Fibroblast of skin of back (primary cell): ENCODE measurements at places on chromosomes 1 and 21.
A peak's percentile ranks its signal among the peaks of the same experiment; 100 is the strongest.

DNA sequence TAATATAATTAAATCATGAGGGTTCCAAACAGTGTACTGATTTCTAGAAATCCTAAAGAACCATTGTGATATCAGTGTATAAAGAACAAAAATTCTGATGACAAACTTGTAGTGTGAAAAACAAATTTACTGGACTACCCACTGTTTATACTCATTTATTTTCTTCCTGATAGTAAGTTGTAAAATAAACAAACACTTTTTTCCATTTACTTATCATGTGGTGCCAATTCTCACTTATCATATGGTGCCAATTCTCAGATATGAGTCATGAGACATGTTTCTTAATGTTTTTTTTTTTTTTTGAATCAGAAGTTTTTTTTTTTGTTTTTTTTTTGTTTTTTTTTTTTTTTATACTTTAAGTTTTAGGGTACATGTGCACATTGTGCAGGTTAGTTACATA is 137.7 kb downstream of the LEPR start:
- no peak for DNase-seq

GRCh38 chr1:109739738-109740614 is 862 bp downstream of the GSTM3 start:
- DNase-seq: peak; percentile 79

DNA sequence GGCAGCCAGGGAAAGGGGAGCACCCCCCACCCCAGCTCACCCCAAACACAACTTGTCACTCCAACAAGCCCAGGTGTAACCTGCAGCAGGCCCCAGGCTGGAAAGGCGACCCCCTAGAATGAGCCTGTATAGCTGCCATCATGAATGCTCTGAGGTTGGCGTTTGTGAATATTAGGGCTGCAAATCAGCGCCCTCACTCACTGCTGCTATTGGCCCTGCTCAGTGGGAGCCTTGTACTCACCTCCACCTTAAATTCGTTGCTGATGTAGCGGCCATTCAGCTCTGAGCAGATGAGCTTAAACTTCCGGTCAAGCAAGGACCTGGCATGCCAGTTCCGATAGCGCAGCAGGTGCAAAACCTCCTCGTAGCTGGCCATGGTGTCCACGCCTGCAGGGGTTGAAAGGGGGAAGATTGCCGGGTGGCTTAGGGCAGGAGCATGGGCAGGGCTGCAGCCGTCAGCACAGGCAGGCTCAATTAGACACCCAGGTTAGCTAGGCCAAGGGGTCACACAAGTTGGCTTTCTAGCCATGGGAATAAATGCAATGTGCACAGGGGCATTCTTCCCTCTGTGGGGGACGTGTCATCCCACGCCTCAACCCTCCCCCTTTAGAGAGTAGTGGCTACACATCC is 81.7 kb downstream of the PIK3CD start:
- DNase-seq: no peak

- no peak for DNase-seq
Measured at GRCh38 chr1:12504601-12505000, 113.4 kb downstream of the DHRS3 start.

DNA sequence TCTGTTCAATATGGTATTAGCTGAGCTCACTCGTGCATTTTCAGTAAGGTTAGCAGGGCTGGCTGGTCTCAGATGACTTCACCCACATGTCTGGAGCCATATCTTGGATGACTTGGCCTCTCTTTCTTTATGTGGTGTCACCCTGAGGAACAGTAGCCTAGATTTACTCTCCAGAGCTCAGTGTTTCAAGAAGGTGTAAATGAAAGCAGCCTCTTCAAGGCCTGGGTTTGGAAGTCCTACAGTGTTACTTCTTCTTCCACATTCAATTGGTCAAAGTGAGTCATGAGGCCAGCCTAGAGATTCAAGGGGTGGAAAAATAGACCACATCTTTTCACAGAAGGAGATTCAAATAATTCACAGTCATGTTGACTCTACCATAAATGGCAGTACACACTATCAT is 12.2 kb downstream of the VCAM1 start:
- DNase-seq: no peak

DNA sequence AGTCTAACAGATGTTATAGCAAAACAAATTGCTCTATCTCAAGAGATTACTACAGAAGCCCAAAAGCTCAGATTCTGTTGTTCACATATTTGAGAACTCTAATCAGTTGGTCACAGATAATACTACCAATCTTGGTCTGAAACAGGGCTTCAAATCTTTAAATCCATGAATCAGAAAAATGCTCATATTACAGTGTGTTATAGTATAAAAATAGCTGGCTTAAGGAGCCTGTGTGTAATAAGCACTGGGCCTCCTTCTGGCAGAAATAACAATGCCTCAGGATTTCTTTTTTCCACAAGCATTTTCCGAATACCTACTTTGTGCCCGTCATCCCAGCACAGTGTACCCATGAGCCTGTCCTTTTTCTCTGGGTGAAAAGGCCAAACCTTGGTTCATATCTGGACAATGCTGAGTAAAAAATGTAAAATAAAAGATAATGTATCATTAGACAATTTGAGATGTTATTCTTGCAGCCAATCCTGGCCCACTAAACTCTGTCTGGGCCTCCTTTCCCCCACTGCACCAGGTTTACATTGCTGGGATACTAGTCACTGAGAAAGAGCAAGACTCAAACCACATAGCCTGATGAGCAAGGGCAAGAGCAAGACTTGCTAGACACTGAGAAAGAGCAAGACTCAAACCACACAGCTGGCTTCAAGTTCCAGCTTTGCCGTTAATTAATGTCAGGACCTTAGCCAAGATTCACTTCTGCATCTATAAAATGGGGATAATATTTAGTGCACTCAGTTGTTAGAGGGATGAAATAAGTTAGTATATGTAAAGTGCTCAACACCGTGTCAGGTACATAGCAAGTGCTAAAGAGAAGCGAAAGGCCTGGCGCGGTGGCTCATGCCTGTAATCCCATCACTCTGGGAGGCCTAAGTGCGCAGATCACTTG is 17.0 kb upstream of the ADAR start:
- peak; percentile 75 for DNase-seq

GRCh38 chr1:223765036-223765718 is 52.8 kb downstream of the CAPN2 start:
- peak; percentile 69 for DNase-seq

DNA sequence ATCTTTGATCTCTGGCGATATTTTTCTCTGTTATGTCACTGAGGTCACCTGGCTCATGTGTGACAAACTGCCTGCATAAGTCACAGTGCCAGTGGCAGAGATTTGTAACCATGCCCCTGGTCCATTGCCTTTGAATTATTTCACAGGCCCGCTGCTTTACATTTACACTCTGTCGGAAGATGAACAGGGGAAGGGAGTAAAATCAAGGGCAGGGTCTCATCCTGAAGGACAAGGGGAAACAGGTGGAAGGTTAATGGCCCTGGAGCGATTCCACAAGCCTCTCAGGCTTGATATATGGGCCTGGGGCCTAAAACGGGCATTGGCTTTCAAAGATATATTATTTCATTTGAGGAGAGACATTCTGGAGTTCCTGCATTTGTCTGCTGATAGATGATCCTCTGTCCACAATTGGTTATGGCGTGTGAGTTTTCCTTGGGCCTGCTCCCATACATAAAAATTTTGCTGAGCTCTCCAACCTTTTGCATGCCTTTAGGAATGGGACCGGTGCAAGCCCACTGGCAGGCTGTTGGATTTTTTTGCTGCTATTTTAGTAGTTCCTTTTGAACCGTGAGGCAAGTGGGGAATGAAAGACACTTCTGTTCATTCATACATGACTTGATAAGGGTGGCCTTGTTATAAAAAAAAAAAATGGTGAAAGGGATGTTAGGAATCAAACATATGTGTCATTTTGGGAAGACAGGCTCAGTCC is 51.9 kb downstream of the NR5A2 start:
- no peak for DNase-seq

- DNase-seq: no peak
Measured at GRCh38 chr21:36596174-36596573, 102.7 kb upstream of the SIM2 start.

DNA sequence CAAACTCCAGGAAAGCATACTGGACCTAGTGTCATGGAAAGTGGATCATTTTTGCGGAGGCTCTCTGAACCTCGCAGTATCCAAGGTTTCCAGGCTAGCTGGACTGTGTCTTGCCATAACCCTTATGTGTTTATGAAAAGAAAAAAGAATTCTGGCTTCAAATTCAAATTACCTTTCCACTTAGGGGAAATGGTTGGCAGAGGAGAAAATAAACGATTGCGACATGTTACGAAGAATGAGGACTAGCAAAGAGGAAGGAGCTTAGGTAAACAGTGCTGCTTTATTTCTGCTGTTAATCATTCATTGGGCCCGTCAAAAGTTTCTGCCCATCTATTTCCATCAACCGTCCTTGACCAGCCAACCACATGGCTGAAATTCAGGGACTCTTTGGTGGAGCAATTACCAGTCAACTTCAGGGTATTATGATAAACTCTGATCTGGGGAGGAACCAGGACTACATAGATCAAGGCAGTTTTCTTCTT is at the start of gene C4BPA:
C4BPA (plus strand) TSS at position 342 of the 482 bp plus-strand sequence. CDS start 8,793 bp downstream, outside the sequence.
- DNase-seq: no peak
